K562 (cell line): ENCODE measurements at places on chromosomes 6 and 20. TPM values are rescaled to one million over a fixed set of nuclear protein-coding genes. Genes with fewer than 3 reads are reported as not detected.

DNA sequence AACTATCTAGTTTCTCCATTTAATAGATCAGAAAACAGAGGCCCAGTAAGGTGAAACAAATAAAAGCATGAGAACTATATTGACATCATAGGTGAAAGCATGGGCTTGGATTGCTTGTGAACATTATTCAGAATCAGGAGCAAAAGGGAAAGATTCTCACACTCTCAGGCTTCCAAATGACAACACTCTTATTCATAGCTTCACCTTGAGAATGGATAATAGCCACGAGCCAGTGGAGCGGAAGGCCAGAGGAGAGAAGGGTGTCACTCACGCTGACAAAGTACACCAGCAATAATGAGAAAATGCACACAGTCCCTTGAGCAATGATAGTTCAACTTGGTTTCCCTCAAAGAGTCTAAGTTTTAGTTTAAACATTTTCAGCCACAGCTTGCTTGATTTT lies 339.0 kb downstream of the TPBG start:
- no peak for DNase-seq

- DNase-seq, result no peak
These were observed 18.6 kb downstream of the TTPAL start for GRCh38 chr20:44494266-44494665.

GRCh38 chr6:129476810-129477209 lies 233.2 kb downstream of the ARHGAP18 start:
- no peak for DNase-seq

- DNase-seq, result peak; percentile 75
These were observed 746 bp downstream of the NUP153 start for GRCh38 chr6:17705778-17706579.

Gene CCN5
- not detected in 2 replicates for polyA plus RNA-seq

Gene TNFRSF21
- 1.4 and 2.0 TPM in 2 replicates for polyA plus RNA-seq

Gene SEMG1
- polyA plus RNA-seq, result not detected in 2 replicates

Gene UNC93A
- polyA plus RNA-seq, result not detected in 2 replicates
